ENCODE measurements at places on chromosomes 12 and 14.

DNA sequence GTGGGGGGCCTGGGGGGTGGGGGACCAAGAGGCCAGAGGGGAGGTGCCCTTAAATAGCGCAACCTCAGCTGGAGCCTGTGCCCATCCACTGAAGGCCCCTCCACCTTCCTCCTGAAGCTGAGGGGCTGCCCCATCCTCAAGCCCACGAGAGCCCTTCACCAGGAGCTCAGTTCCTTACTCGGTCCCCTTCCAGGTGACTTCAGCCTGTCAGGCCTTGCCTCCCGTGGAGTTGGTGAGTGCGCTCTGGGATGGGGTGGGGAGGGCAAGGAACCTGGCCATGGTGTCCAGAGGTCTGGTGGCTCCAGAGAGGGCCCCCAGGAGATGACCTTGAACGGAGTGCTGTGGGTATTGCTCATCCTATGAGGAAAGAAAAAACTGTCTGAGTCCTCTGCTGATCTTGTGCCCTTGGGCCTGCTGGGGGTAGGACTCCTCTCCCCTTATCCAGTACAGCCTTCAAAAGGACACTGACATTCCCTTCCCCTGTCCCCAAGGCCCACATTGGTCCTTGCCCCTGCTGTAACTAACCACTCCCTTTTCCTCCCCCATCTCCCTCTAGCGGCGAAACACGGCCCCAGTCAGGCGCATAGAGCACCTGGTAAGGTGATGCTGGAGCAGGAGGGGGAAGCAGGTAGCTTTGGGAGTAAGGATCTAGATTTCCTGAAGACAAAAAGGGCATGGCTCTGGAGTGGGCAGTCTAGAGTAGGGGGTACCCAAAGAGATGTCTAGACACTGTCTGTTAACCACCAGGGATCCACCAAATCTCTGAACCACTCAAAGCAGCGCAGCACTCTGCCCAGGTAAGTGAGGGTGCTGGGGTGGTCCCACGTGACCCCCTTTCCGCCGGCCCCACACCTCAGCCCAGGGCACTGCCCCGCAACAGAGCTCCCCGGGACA is 3.6 kb downstream of the TNS2 start:
- H3K4me1 ChIP-seq, result peaks cover 58% of the 10 kb centered on the region
- no peaks in the 10 kb centered on the region for H3K27me3 ChIP-seq
- H3K27ac ChIP-seq, result peak overlapping the region; percentile 97
- H3K4me3 ChIP-seq, result peak overlapping the region; percentile 0
- DNase-seq, result no peak

GRCh38 chr12:95653771-95654546 is 102.7 kb upstream of the USP44 start:
- no peaks in the 10 kb centered on the region for H3K4me1 ChIP-seq
- H3K27me3 ChIP-seq, result no peaks in the 10 kb centered on the region
- H3K36me3 ChIP-seq, result no peaks in the 10 kb centered on the region
- H3K4me3 ChIP-seq, result no peak overlapping the region
- peak overlapping the region; percentile 30 for H3K27ac ChIP-seq

- H3K27ac ChIP-seq, result no peak overlapping the region
- H3K36me3 ChIP-seq, result no peaks in the 10 kb centered on the region
- no peak for DNase-seq
- no peak overlapping the region for H3K4me3 ChIP-seq
- no peaks in the 10 kb centered on the region for H3K27me3 ChIP-seq
Observed at GRCh38 chr12:108253540-108253939, 85.6 kb downstream of the CMKLR1 start.

DNA sequence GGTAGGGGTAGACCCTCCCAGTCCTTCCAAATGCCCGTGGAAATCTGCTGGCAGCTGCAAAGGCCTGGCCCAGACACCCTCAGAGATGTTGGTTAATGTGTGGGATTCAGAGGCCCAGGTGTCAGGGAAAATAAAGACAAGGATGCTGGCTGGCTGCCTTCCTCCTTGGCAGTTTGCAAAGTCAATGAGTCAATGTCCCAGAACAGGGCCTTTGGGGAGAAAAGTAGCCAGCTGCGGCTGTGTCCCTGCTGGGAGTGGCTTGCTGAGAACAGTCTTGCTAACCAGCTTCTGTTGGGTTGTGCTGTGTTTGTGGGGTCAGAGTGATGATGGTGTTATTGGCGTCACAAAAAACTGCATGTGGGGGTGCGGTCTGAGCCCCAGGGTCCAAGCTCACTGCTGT is 29.2 kb downstream of the GLRX5 start:
- no peak overlapping the region for H3K4me3 ChIP-seq
- H3K27me3 ChIP-seq, result no peaks in the 10 kb centered on the region
- no peaks in the 10 kb centered on the region for H3K4me1 ChIP-seq
- no peak overlapping the region for H3K27ac ChIP-seq

DNA sequence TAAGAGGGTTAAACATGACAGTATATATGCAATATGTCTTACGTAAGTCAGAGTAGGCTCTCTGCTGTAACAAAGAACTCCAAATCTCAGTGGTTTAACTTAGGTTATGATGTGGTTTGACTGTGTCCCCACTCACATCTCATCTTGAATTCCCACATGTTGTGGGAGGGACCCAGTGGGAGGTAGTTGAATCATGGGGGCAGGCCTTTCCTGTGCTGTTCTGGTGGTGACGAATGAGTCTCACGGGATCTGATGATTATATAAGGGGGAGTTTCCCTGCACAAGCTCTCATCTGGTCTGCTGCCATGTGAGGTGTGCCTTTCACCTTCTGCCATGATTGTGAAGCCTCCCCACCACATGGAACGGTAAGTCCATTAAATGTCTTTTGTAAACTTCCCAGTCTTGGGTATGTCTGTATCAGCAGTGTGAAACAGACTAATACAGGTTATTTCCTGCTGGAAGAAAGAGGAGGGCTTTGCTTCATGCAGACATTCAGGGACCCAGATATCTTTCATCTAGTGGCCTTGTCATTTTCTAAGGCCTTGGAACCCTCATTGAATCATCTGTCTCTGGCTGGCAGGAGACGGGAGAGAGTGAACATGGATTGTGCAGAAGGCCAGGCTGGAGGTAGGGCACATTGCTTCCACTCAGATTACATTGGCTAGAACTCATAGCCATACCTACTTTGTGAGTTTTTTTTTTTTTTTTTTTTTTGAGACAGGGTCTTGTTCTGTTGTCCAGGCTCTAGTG is 96.1 kb downstream of the CRADD start:
- H3K36me3 ChIP-seq, result no peaks in the 10 kb centered on the region
- H3K4me3 ChIP-seq, result no peak overlapping the region
- no peak overlapping the region for H3K27ac ChIP-seq
- H3K4me1 ChIP-seq, result peaks cover 20% of the 10 kb centered on the region
- no peaks in the 10 kb centered on the region for H3K27me3 ChIP-seq

DNA sequence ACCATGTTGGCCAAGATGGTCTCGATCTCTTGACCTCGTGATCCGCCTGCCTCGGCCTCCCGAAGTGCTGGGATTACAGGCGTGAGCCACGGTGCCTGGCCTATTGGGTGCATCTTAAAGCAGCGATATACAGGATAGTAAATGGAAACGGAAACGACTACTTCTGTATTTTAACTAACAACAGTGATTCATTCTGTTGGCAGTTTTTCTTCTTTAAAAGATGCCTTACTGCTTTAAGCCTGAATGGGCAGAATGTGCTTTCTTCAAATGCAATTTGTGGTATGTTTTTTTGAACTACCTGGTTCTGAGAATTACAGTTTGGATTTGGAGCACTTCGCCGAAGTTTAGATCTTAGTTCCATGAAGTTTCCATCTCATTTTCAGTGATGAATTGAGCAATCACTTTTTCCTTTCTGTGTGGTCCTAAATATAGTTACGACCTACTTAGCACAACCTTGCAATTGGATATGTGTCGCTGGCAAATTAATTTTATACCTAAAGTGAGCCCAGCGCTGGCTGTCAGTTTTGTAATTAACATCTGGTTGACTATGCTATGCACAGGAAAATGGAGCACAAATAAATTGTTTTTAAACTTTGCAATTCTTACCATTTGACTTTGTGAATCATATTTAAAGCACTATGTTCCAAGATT is 53.6 kb upstream of the EIF5 start:
- H3K27me3 ChIP-seq, result peaks cover 20% of the 10 kb centered on the region
- peaks cover 11% of the 10 kb centered on the region for H3K4me1 ChIP-seq

DNA sequence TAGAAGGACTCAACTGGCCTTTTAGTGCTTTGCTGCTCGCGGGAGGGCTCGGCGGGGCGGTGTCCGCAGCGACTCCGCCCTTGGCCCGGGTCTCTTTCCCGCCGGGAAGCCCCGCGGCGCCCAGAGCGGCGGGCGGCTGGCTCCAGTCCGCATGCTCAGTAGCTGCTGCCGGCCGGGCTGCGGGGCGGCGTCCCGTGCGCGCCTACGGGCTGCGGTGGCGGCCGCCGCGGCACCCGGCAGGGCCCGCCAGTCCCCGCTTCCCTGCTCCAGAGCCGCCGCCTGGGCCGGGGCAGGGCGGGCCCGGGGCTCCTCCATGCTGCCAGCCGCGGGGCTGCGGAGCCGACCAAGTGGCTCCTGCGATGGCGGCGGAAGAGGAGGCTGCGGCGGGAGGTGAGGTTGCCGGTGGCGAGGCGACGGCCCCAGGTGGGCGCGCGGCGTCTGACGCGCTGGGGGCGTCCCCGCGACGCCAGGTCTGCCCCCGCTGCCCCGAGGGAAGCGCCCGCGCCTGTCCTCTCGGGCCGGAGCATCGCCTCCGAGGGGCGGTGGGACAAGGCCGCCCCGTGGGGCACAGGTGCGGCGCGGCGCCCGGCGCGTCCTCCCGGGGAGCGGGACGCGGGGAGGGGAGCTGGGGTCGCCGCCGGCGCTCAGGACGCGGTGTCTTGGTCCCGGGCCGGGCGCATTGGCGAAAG is at the start of gene BMAL2:
Gene BMAL2, plus strand, starts transcription at position 123 of the 689 bp plus-strand sequence. Its CDS starts 237 bp downstream, at position 360.
- peak within 1 kb of the TSS; percentile 82 for H3K4me3 ChIP-seq
- H3K36me3 ChIP-seq, result no peaks in the 10 kb centered on the region
- H3K27me3 ChIP-seq, result peaks cover 5% of the 10 kb centered on the region
- H3K4me1 ChIP-seq, result peaks cover 22% of the 10 kb centered on the region

DNA sequence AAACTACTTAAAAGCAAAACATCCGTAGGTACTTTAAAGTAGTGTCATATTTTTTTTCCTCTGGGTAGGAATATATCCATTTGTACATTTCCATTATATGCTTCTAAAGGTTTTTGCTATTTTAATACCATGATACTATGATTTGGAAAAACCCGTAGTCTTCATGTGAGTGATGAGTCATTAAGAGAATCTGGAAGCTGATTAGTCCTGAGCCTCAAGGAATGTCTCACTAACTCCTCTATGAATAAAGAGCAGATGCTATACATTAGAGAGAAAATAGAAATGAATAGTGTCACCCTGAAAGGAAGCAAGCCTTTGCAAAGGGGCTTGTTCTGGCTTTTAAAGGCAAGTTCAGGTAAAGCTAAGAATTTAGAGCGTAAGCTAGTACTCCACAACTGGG is 432.1 kb downstream of the CCDC91 start:
- DNase-seq, result no peak
- no peak overlapping the region for H3K4me3 ChIP-seq
- H3K27ac ChIP-seq, result no peak overlapping the region
- no peaks in the 10 kb centered on the region for H3K27me3 ChIP-seq

- H3K4me3 ChIP-seq, result no peak overlapping the region
- no peak for DNase-seq
- H3K4me1 ChIP-seq, result peaks cover 4% of the 10 kb centered on the region
- peaks cover 13% of the 10 kb centered on the region for H3K36me3 ChIP-seq
- H3K27me3 ChIP-seq, result no peaks in the 10 kb centered on the region
- no peak overlapping the region for H3K27ac ChIP-seq
Observed at GRCh38 chr12:62291864-62292760, 31.9 kb downstream of the USP15 start.

DNA sequence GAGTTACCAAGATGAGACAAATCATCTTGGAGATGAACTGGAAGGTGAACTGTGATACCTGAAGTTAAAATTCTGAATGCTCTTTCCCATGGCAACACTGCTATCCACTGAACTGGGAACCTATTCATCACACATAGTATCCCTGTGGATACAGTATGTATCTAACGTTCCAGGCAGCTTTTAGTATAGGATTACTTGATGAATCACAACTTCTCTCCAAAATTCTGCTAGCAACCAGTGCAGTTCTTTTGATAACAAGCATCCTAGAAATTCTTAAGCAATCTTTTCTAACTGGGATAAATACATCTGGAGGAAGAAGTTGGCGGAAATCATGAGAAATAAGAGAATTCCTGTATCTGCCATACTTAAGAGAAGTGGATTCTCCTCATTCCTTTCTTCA is 66.4 kb downstream of the PAWR start:
- no peak overlapping the region for H3K4me3 ChIP-seq
- H3K36me3 ChIP-seq, result peaks cover 6% of the 10 kb centered on the region
- H3K27me3 ChIP-seq, result no peaks in the 10 kb centered on the region

DNA sequence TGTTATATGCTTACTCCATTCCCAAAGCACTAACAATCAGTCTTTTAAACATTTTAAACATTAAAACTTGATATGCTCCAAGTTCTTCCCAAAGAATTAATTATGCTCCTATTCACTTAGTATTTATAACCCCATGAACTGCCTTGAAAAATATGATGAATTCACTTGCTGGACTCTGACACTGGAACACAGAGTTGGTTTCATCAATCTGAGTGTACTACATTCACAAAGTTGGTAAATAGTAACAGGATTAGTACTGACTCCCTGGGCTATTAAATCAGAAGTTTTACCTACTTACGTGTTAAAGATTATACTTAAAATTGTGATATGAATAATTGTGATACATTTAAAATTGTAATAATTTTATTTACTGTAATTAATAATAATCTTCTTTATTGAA is 17.3 kb upstream of the MYF6 start:
- no peaks in the 10 kb centered on the region for H3K36me3 ChIP-seq
- no peak overlapping the region for H3K27ac ChIP-seq
- no peak for DNase-seq

GRCh38 chr12:10736463-10736862 is 13.3 kb upstream of the YBX3 start:
- no peaks in the 10 kb centered on the region for H3K4me1 ChIP-seq
- no peak overlapping the region for H3K4me3 ChIP-seq
- H3K36me3 ChIP-seq, result no peaks in the 10 kb centered on the region
- no peak for DNase-seq
- no peaks in the 10 kb centered on the region for H3K27me3 ChIP-seq

DNA sequence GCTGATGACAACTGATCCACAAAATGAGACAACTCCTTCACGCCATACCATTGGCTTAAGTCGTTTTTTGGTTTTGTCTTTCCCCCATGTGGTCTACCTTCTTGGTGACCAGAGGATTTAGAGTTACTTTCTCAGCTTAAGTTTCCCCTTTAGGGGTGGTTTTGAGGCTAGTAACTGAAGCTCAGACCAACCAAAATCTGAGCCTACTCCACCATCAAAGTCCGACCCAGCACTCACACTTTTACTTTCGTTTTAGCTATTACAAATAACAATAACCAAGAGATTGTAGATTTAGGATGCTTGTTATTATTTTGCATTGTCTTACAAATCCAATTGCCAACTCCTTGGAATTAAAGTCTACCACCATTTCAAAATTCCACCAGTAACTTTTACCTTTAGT is 130.6 kb upstream of the MDM1 start:
- H3K27ac ChIP-seq, result no peak overlapping the region
- no peaks in the 10 kb centered on the region for H3K27me3 ChIP-seq
- peak overlapping the region; percentile 9 for H3K4me3 ChIP-seq
- no peaks in the 10 kb centered on the region for H3K4me1 ChIP-seq

- H3K27me3 ChIP-seq, result no peaks in the 10 kb centered on the region
- peak overlapping the region; percentile 81 for H3K27ac ChIP-seq
- peaks cover 51% of the 10 kb centered on the region for H3K4me1 ChIP-seq
- no peaks in the 10 kb centered on the region for H3K36me3 ChIP-seq
Observed at GRCh38 chr14:61438860-61439765, 117.7 kb downstream of the PRKCH start.
